ENCODE measurements at places on chromosomes 16 and 17.

GRCh38 chr17:66724581-66725341 is 110.2 kb upstream of the CACNG5 start:
- DNase-seq, result peak; percentile 75

DNA sequence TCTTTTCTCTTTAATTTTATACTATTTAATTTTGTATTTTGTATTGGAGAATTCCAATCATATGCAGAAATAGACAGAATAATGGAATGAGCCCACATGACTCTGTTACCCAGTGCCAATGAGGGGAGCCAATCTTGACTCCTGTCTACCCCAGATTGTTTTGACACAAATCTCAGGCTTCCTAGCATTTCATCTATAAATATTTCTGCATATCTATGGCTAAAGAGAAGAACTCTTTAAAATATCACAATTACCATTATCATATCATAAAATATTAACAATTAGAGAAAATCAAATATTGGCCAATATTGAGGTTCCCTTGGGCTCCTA is 23.7 kb downstream of the ATP2C2 start:
- DNase-seq, result no peak

- DNase-seq, result no peak
Measured at GRCh38 chr16:83971165-83972130, 3.4 kb downstream of the NECAB2 start.

- DNase-seq, result no peak
Measured at GRCh38 chr17:46732754-46733398, 85.6 kb downstream of the WNT3 start.

- DNase-seq, result peak; percentile 51
Measured at GRCh38 chr17:74210191-74211140, 2.9 kb upstream of the TTYH2 start.

DNA sequence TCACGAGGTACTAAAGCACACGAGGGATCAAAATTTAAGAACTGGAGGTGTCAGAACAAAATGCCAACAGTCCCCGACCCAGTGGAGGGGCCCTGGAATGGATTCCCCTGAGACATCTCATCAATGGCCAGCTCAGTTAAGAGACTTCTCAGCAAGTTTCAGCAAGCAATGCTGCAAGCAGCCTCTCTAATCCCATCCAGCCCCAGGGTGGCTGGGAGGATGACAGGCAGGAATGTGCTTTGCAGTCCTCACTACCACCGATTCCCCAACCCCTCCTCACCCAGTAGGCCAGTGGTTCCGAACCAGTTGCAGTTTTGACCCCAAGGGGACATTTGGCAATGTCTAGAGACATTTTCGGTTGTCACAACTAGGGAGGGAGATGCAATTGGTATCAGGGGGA is 8.7 kb downstream of the GPRC5B start:
- DNase-seq, result no peak

- DNase-seq, result no peak
Measured at GRCh38 chr17:43987131-43988021, 17.0 kb upstream of the NAGS start.

DNA sequence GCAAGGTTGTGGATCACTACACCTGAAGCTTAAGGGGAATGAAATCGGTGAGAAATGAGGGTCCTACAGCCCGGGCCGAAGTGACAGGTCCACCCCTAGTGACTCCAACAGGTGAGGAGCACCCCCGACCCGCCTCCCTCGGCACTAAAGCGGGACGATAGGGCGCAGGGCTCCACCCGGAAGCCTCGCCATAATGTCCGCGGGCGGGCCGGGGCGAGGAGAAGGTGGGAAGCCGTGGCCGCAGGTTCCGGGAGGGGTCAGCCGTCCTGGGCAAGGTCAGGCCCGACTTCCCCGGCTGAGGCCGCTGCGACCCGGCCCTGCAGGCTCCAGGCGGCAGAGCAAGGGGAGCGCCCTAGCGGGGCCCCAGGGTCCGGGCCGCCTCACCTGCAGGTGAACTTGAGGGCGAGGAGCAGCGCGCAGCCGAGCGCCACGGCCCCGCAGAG is 543 bp downstream of the TXNDC11 start:
- no peak for DNase-seq

DNA sequence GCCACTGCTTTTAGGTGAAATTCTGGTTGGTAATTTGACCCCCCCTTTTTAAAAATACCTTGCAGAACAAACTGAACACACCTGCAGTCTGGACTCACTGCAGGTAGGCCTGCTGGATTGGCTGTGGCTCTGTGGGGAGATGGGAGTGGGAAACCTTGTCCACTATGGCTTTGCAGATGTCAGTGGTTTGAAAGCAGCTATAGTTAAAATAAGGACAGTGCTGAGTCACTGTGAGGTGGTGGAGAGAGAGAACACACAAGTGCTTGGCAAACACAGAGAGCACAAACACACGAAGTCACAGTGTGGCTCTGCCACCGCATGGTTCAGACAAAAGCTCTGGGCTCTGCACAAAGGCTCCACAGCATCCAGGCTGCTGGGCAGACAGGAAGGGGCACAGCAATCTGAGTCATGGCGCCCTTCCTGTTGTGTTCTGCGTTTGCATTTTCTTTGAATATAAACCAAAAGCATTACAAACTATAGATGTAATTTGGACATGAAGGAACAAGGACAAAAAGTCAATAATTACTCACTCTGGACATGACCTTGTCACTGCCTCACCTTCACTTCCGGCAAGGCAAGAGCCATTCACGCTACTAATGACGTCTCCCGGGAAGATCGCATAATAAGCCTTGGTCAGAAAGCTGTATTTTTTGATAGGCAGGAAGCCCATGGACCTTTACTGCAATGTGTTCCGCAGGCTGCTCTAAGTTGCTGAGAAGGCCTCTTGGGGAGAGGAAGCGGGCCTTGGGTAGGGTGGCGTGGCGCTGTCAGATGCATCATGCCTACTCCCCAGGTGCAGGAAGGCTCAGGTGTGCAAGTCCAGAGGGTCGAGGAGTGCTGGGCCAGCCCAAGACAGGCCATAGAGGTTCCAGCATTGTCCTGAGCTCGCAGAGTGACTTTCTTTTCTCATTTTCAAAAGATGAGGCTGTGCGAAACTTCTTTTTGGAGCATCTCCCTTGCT is 60.1 kb upstream of the MED9 start:
- peak; percentile 73 for DNase-seq

GRCh38 chr17:44922746-44923470 is 7.6 kb upstream of the GFAP start:
- no peak for DNase-seq

DNA sequence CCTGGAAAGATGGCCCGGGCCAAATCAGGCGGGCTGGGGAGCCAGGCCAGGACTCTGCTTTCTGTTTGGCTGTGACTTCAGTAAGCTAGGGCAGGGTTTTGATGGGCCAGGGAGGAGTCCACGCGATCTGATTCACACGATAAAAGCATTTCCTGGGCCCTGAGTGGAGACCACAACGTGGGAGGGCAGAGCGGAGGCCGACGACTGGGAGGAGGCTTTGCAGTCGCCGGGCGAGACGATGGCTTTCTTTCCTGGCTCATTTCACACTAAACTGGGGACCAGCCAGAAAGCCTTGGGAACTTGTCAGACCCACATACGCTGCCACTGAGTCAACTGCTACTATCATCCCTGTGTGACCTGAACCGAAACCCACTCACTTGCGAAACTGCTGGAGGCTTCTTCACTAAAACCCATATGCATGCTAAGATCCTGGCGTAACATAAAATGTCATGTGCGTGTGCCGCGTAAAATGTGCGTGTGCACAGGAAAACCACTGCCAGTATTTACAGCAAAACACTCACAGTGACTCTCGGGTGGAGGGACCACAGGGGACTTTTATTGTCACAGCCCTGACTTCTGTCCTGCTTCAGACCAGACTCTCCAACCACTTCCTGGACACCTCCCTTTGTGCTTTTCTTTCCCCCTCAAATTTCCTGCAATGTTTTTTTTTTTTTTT is 14.2 kb upstream of the RHBDF2 start:
- DNase-seq, result no peak

GRCh38 chr17:43671031-43671692 is 9.4 kb upstream of the MEOX1 start:
- DNase-seq, result peak; percentile 22

GRCh38 chr17:70089513-70090148 is 14.6 kb downstream of the KCNJ16 start:
- peak; percentile 47 for DNase-seq

- no peak for DNase-seq
Measured at GRCh38 chr16:85989863-85990643, 91.1 kb downstream of the IRF8 start.

- DNase-seq, result no peak
Measured at GRCh38 chr16:68839831-68840230, 3.5 kb upstream of the TANGO6 start.

DNA sequence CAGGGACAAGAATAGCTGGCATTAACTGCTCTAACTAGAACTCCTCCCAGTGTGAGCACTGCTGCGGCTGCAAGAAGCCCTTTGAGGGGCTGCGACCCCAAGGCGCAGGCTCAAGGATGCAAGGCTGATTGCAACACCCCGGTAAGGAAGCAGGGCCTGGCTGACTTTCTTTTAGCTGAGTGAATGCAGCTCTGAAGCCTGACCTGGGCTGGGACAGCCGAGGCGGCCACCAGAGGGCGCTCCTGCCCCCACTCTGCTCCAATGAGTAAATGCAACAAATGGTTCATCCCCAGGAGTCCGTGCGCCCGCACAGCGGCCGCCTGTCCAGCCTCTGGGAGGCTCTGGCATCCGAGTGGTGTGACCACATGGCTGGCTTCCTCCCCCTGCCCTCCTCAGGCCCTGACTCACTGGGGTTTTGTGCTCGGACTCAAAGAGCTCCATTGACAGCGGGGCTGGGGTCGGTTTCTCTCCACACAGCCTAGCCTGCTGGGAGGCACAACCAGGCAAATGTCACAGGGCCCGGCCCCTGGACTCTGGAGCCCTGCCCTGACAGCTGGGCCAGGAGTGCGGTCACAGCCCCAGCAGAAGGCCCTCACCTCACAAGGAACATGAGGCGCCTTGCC is at the start of gene SMIM5:
SMIM5 (plus strand) TSS at position 572 of the 623 bp plus-strand sequence. CDS start 6,768 bp downstream, outside the sequence.
- DNase-seq, result peak; percentile 43

GRCh38 chr17:13518261-13519000 is 83.3 kb downstream of the HS3ST3A1 start:
- DNase-seq, result no peak

GRCh38 chr17:28989028-28989427 is 16.8 kb downstream of the SEZ6 start:
- DNase-seq, result no peak

DNA sequence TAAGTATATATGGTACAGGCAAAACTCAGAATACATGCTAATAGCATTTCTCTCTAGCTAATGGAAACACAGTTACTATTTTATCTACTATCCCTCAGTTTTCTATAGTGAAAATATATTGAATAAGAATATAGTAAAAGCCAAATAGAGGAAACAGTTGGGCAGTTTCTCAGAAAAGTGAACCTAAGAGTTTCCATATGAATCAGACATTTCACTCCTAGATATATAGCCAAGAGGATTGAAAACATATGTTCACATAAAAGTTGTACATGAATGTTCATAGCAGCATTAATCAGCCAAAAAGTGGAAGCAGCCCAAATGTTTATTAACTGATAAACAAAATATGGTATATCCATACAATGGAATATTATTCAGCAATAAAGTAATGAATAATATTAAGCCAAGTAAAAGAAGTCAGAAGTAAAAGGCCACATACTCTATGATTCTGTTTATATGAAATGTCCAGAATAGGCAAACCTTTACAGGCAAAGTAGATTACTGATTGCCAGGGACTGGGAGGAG is 134.6 kb downstream of the CYB561 start:
- no peak for DNase-seq

- DNase-seq, result no peak
Measured at GRCh38 chr17:48060249-48060648, 12.1 kb downstream of the NFE2L1 start.

- DNase-seq, result no peak
Measured at GRCh38 chr17:9071016-9071415, 49.7 kb downstream of the NTN1 start.
